ENCODE measurements at places on chromosomes 4 and X. TPM values are rescaled to one million over a fixed set of nuclear protein-coding genes. Genes with fewer than 3 reads are reported as not detected.
A peak's percentile ranks its signal among the peaks of the same experiment; 100 is the strongest.

- DNase-seq: no peak
Measured at GRCh38 chr4:62119195-62119594, 919.1 kb downstream of the ADGRL3 start.

DNA sequence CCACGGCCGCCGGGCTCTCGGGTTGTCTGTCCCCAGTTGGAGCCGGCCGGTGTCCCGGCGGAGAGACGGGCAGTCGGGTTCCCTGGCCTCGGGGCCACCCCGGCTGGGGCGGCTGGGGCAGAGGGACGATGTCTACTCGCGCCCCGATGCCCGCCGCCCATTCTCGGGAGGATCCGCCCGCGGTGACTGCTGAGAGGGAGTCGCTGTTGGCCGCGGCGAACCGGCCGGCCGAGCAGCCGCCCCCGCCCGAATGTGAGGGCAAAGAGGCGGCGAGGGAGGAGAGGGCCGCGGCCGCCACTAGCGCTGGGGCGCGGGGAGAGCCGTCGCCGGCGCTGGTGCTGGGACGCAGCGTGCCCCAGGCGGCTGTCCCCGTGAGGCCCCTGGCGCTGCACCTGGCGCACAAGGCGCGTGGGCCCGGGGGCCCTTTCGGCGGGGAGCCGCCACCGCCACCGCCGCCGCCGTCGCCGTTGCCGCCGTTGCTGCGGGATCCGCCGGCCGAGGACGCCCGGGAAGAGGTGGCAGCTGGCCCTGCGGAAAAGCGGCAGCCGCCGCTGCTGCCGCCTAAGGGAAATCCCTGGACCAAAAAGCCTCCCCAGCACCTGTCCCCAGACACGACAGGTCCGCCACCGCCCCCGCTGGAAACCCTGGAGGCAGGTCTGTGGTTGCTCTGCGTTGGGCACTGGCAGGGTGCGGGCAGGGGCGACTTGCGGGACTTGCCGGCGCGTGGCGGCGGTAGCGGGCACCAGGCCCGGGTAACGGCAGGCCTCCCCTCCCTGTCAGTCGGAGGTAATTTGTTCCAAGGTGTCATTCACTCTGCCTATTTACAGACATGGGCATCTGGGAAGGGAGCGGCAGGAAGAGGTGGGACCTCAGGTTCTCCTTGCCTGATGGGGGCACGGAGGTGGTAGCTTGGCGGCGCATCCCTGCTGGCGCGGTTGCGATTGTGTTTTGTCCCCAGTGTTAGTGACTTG is 739 bp downstream of the LARP1B start:
- DNase-seq: peak; percentile 83

DNA sequence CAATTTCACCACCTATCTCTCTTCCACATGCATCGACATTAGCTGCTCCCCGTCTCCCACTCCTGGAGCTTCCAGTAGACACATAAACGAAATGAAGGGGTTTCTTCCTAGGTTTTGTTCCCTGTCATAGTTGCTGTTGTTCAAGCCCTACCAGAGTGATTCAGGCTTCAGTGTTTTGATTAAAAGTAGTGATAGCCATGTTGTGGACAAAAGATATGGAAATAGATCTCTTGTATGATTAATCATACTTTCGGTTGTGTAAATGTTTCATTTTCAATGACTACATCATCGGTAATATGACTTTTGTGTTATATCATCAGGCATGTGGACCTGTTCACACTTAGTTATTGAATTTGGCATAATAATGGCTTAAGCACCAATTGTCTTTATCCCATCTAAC is 96.5 kb upstream of the KLF3 start:
- DNase-seq: no peak

The GLRA2 gene
- polyA plus RNA-seq: 0.05 TPM

DNA sequence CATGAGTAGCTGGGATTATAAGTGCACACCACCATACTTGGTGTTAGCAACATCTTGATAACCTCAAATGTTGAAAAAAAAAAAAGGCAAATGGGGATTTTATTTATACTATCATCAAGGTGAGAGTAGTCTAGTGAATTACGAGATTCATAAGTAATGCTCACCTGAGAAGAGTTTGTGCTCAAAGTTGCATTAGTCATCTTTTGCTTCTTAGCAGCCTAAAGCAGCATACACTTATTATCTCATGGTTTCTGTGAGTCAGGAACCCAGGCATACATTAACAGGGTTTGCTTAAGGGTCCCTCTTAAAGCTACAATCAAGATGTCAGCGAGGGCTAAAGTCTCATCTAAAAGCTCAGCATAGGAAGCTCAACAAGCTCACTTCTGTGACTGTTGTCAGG is 8.2 kb upstream of the EXOSC9 start:
- DNase-seq: no peak

The LRRC66 gene
- polyA plus RNA-seq: 0.94 TPM

The AKAP4 gene
- not detected for polyA plus RNA-seq

The CFP gene
- 2.5 TPM for polyA plus RNA-seq
